ENCODE measurements at places on chromosomes 3 and 15.

DNA sequence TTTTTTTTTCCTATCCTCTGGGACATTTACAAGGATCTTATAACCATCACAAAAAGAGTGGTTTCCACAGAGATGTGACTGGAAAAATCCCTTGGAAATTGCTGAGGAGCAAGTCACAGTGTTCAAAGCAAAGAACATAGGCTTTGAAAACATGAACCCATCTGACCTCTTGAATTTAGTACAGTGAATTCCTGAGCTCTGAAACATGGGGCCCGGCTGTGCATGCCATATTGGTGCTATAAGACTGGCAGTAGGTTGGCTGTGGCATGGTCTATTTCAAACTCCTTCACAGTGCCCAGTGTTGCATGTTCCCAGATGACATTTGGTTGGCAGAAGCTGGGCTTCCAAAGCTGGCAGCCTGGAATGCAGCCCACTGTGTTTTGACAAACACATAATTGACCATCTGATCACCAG, 202.2 kb downstream of the TIGIT start:
- no peak for DNase-seq

DNA sequence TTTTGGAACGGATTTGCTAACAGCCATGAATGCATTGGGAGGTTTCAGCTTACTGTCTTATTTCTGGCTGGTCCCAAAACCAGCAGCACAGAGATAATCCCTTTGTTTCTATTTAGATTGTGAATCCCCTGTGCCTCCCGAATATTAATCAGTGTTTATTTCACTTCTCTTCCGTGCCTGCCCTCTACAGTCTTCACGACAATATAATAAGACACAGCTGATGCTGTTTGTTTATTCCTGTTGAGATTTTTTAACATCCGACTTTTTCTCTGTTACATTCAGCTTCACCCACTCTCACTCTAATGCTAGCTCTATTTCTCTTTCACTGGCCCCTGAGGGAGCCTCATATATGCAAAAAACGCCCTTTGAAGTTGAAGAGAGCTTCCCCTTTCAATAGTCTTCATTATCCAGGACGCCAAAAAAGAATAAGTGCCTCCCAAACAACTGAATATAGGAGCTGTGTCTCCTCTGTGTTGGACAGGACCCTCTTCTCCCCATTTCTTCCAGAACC, 995.3 kb downstream of the ROBO2 start:
- DNase-seq, result no peak

- no peak for DNase-seq
Measured at GRCh38 chr15:38454696-38455090, 766 bp downstream of the FAM98B start.

- no peak for DNase-seq
Measured at GRCh38 chr3:140610544-140610943, 67.3 kb upstream of the TRIM42 start.
